Left colon (tissue), 2 donors: ENCODE measurements at places on chromosomes 7 and 10. TPM values are rescaled to one million over a fixed set of nuclear protein-coding genes. Genes with fewer than 3 reads are reported as not detected.

The CRHR2 gene
- total RNA-seq: 0.09 TPM

The KEL gene
- total RNA-seq: not detected

- no peak for DNase-seq
Measured at GRCh38 chr10:67794909-67795460, 43.0 kb downstream of the DNAJC12 start.

DNA sequence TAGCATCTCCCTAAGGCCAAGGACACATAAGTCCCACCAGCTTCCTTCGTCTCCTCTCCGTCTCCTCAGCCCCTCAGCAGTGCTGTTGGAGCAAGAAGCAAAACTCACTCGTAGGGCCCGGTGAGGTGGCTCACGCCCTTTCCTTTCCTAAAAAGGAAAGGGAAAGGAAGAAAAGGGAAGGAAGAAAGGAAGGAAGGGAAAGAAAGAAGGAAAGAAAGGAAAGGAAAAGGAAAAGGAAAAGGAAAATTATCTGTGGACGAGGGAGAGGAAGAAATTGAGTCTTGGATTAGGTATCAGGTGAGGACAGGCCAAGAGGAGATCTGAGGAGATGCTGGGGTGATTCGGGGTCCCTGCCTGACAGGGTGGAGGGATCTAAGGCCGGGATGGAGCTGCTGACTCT is 3.1 kb upstream of the ZNF316 start:
- no peak for DNase-seq

The GHRHR gene
- total RNA-seq: not detected

The SFTPD gene
- total RNA-seq: not detected

The CALHM2 gene
- 4.5 TPM for total RNA-seq
